ENCODE measurements at places on chromosomes 1 and 21.

DNA sequence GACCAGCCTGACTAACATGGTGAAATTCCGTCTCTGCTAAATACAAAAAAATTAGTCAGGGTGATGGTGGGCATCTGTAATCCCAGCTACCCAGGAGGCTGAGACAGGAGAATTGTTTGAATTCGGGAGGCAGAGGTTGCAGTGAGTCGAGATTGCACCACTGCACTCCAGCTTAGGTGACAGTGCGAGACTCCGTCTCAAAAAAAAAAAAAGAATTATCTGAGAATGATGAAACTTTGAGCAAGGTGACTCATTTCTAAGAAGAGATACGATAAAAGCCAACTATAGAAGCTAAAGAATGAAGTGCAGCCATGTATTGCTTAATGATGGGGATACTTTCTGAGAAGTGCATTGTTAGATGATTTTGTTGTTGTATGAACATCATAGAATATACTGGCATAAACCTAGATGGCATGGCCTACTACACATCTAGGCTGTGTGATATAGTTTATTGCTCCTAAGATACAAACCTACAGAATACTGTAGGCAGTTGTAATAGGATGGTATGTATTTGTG lies 64.7 kb downstream of the SNRPE start:
- no peak for DNase-seq

DNA sequence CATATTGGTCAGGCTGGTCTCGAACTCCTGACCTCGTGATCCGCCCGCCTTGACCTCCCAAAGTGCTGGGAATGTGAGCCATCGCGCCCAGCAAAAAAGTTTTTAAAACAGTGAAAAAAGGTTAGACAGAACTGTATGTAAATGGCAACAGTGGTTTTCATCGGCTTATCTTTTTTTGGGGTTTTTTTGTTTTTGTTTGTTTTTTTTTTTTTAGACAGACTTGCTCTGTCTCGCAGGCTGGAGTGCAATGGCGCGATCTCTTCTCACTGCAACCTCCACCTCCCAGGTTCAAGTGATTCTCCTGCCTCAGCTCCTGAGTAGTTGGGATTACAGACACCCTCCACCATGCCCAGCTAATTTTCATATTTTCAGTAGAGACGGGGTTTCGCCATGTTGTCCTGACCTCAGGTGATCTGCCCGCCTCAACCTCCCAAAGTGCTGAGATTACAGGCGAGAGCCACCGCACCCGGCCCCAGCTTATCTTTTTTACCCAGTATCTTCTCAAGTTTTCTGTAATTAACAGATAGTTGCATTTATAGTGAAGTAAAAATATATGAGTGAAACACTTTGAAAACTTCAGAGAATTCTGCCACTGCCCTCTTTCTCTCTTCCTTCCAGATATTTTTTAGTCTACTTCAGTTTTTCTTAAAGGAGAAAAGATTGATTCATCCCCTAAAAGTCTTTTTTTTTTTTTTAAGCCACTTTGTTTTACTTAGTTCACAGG lies 13.1 kb downstream of the TIMM17A start:
- DNase-seq = no peak

GRCh38 chr1:176118985-176119384 lies 88.1 kb downstream of the COP1 start:
- DNase-seq = no peak

DNA sequence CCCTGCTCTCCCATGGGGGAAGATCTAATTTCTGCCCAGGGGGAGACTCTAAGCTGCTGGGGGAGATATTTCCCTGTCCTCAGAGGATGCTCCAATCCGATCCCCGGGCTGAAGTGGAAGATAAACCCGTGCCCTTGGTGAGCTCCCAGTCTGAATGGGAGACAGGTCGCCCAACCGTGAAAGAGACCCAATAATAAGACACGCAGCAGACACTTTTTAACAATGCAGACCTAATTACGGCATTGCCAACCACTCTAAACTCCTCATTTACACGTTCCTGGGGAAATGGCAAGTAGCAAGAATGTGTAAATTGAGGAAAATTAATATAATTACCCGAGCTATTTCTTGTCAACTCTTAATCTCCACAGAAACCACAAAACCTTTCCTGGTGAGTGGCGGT lies 48.7 kb upstream of the ACTL8 start:
- DNase-seq = no peak

- DNase-seq = peak; percentile 64
Observed at GRCh38 chr1:179229214-179230140, at the start of gene ABL2. ABL2 (minus strand) TSS chr1:179229677; CDS start chr1:179229397, 280 bp downstream.

- no peak for DNase-seq
Observed at GRCh38 chr1:19468397-19468956, 16.9 kb downstream of the CAPZB start.

DNA sequence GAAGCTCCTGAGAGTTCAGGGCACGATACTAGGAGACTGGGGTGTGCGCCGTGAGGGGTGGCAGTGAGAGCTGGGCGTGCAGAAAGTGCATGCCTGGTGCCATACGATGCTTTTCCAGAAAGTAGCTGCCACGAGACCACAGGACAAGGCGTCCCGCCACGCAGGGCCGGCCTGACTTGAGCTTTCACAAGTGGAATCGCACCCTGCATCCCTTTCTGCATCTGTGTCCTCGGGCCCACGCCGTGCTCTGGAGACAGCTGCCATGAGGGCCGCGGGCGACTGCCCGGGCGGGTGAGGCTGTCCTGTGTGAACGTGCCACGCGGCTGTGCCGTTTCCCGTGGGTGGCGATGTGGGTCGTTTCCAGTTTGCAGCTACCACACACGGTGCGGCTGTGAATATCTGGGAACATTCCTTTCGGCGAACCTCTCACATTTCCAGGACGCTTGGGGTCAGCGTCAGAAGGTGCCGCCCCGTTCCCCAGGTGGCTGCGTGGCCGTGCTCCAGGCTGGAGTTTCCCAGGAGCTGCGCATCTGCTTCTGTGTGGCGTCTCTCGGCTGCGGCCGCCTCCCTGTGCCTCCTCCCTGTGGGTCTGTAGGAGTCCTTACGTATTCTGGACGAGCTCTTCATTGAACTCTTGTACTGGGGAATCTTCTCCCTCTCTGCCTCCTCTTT lies 1.0 kb upstream of the PERM1 start:
- no peak for DNase-seq

GRCh38 chr1:160407839-160408801 lies 7.8 kb downstream of the VANGL2 start:
- no peak for DNase-seq

GRCh38 chr1:226782845-226783601 lies 43.9 kb upstream of the ITPKB start:
- DNase-seq = no peak

DNA sequence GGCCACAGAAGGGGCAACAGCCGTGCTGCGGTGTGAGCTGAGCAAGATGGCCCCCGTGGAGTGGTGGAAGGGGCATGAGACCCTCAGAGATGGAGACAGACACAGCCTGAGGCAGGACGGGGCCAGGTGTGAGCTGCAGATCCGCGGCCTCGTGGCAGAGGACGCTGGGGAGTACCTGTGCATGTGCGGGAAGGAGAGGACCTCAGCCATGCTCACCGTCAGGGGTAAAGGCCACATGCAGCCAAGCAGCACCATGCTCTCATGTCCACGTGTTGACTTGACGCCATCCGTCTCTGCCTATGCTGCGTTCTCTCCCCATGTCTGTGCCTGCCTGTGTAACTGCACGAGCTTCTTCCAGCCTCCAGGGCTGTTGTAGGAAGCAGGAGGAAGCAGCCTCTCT lies 85.5 kb downstream of the OBSCN start:
- no peak for DNase-seq

DNA sequence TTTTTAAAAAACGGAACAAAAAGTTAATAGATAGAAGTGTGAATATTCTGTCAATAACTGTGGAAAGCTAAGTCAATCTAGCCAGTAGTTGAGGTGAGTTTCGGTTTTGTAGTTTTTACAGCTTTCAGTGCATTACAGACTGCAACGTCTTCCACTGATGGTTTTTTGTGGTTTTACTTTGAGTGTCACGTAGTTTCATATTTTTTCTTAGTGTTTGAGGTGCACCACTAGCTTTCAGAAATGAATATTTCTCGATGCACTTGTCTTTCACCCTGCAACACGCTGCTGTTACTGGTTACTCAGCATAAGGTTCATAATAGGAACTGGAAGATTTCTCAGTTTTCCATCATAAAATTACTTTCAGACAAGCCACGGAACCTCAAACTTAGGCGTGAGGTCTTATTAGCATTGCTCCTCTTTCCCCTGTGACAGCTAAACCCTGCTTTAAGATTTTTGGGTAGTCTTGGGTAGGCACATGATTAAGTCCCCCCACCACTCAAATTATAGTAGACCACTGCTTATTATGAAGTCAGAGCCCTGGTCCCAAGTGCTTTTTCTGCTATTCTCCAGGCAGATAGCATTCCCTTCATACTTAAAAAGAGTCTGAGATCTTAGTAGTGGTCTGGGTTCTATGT lies 1412.7 kb downstream of the KCNT2 start:
- DNase-seq = no peak

DNA sequence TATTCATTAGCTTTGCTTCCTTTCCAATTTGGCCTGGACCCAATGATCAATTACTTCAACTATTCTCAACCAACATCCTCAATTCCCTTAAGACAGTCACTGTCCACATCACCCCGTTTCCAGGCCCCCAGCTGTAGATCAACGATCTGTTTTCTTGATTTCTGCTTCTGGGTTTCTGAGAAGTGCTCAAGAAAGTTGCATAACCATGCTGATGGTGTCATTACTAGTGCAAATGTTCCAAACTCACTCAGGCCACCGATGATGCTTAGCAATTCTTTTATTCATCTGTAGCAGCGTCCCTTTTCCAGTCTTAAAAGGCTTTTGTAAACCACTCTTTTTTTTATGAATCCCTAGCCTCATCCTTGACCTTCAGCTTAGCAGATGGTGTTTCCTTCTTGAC lies 155.8 kb upstream of the PTGFR start:
- no peak for DNase-seq

GRCh38 chr1:818618-819291 lies 105.0 kb upstream of the SAMD11 start:
- no peak for DNase-seq

- no peak for DNase-seq
Observed at GRCh38 chr1:243465081-243465480, 209.2 kb downstream of the SDCCAG8 start.

DNA sequence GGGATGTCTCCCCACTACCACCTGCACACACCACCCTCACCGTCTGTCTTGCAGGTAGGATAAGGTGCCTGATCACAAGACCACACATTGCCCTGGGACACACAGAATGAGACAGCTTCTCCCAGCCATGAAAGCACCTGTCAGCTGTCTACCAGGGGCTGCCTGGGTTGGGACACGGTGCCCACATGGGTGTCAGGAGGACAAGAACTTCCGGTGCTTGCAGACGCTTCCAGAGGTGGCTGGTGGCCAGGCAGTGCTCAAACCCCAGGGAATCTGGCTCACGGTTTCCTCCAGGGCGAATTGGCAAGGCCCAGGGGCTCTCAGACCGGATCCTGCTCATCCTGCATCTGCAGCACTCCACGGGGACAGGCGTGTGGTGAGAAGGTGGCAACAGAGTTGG lies 182.6 kb upstream of the ARHGEF16 start:
- DNase-seq = no peak

DNA sequence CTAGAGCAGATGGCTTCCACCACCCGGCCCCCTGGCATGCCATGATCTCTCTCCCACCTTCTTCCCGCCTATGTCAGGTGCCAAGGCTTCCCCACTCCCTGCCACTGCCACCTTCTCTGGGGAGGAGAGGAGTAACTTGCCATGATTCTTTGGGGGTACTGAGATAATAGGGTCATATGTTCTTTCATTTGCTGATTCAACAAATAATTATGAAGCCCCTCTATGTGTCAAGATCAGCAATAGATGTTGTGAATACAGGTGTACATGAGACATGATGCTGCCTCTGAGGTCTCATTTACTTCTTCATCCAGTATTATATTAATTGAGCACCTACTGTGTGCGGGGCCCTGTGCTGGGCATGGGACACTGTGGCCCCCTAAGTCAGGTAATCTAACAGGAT lies 6.0 kb upstream of the VWA5B1 start:
- no peak for DNase-seq

- DNase-seq = peak; percentile 68
Observed at GRCh38 chr1:10960411-10961299, 51.8 kb upstream of the TARDBP start.

DNA sequence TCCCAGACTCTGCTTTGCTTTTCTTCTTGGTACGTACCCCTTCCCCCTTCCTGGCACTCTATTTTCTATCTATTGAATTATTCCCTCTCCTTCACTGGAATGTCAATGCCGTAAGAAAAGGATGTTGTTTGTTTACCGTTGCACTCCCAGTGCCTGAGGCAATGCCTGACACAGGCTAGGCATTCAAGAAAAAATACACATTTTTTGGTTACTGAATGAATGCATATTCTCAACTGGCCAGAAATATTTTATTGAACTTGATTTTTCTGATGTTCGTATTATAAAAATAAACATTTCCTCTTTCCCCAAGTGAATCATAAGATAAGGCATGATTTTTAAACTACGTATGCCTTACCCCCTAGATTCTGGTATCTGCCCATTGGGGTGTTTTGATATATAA lies 41.2 kb downstream of the GNG12 start:
- DNase-seq = no peak

GRCh38 chr21:43611598-43612369 lies 47.5 kb downstream of the HSF2BP start:
- DNase-seq = no peak

DNA sequence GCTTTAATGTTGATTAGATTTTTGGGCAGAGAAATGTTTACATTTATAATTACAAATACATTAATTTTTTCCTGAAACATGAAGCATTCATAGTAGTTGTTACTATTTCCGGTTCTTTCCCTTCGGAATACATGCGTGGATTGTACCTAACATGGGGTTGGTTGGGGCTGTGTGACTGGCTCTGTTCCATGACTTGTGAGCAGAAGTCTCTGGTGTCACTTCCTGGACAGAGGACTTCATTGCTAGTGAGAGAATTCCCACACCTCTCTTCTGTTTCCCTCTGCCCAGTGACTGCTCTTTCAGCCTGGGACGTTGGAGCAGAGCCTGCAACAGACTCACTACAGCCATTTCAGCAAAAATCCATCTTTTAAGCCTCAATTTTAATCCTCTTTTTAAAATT lies 231.4 kb downstream of the GRIK1 start:
- DNase-seq = no peak

GRCh38 chr1:29784276-29785136 lies 548.2 kb downstream of the PTPRU start:
- no peak for DNase-seq

- DNase-seq = no peak
Observed at GRCh38 chr1:67827688-67828087, 5.6 kb downstream of the GNG12 start.

DNA sequence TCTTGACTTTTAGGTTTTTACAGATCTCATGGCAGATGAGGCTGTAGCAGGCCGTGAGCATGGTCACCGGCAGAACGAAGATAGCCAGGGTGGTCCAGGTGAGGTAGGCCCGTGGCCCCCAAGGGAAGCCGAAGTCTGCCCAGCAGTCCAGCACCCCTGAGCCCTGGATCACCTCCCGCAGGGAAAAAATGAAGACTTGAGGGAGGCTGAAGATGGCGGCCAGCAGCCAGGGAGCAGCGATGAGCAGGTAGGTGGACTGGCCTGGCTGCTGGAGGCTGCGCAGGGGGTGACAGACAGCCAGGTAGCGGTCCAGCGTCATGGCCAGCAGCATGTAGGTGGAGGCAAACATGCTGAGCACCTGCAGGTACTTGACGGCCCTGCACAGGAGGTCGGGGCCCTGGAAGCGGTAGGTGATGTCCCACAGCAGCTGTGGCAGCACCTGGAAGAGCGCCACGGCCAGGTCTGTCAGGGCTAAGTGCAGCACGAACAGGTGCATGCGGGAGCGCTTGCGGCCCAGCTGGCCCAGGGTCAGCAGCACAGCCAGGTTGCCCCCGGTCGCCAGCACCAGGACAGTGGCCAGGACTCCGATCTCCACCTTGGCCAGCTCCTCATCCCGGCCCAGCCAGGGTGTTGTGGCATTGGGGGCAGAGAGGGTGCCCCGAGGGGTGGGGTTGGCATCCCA lies 856 bp downstream of the AVPR1B start:
- no peak for DNase-seq

- no peak for DNase-seq
Observed at GRCh38 chr1:40532062-40532389, 589 bp downstream of the ZNF684 start.
